COR-L47 (cell line): ENCODE measurements at places on chromosomes 1 and 21.

DNA sequence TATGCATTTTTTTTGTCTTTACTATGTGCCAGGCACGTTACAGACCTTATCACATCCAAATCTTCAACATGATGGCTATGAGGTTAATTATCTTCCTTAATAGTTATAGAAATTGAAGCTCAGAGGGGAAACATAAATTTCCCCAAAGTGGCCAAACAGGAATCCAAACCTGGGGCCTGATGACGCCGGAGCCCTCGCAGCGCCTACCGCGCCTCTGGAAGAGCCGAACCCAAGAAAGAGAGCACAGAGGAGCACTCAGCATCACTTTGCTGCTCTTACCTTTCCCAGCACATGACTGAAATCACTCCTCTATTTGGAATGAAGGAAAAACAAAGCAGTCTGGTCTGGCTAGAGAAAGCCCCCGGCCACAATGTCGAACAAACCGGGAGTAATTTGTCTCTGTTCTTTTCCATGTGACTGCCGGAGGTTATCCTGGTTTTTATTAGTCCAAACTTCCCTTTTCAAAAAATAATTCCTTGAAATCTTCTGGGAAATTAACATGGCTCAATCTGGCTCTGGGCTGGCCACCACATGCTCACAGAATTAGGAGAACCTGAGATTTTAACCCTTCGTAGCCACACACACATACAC is 195.5 kb downstream of the ADSS2 start:
- no peak for DNase-seq

- no peak for DNase-seq
Measured at GRCh38 chr1:102184477-102184876, 187.8 kb upstream of the OLFM3 start.

DNA sequence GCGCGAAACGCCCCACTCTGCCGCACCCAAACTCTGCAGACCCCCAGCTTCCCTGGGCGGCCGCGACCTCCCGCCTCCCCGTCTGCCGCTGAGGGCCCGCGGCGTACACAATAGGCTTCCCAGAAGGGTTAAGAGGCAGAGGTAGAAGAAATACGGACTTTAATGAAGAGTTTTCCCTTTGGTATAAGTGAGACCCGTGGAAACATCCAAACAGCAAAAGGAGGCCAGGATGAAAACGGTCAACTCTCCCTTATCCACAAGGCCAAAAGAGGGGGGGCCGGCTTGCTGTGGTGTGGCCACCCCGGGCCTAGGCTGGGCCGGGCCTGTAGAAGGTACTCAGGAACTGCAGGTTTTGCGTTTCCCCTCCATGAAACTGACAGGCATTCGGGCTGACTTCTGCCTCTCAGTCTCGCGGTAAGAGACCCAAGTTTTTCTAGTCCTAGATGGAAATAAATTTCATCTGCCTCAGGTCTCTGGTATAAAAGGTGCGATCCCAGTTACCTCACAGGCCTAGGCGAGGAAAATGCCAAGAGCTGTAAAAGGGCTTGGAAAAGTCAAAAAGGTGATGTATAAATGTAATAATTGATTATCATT is 671 bp upstream of the PYGO2 start:
- no peak for DNase-seq

DNA sequence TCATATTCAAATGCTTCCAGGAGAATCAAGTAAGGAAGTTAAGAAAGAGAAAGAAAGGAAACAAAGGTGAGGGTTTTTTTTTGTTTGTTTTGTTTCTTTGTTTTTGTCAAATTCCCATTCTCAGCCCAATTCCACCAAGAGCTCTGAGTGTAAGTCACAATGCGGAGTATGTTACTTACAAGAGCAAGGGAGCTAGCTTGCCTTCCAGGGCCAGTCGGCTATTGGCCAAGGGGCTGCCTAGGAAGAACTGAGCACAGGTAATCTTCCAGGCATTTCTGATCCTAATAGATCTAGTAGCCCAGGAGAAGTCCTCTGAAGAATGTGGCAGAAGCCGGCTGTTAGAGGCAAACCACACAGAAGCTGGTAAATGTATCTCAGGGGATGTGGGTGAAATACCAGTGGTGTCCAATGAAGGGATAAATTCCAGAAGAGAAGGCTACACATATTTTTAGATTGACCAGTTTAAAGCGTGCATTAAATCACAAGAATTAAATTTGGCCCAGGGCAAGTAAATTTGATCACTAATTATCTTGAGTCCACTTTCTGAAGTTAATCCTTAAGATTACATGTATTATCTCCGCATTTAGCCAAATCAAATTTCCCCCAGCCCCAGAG is 239.6 kb upstream of the ADAMTS5 start:
- DNase-seq, result no peak

GRCh38 chr1:215637041-215637573 is 70.0 kb downstream of the KCTD3 start:
- DNase-seq, result no peak

DNA sequence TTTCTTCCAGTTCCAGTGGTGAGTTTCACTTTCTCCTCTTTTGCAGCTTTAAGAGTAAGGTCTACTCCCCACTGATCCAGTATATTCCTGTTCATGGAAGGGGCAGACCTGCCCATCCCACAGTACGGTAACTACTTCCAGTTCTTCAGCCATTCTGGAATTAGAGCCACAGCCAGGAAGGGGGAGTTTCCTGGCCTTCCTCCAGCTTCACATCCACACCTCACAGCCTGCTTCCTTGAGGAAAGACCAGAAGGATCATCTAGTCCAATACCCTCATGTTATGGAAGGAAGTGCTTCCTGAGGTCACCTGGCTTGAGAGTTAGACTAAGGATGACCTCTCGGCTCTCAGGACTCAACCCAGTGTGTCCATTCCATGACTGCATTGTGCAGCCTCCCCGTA is 597.8 kb downstream of the KIF26B start:
- no peak for DNase-seq

- DNase-seq, result no peak
Measured at GRCh38 chr1:63955370-63956145, 181.7 kb downstream of the ROR1 start.

DNA sequence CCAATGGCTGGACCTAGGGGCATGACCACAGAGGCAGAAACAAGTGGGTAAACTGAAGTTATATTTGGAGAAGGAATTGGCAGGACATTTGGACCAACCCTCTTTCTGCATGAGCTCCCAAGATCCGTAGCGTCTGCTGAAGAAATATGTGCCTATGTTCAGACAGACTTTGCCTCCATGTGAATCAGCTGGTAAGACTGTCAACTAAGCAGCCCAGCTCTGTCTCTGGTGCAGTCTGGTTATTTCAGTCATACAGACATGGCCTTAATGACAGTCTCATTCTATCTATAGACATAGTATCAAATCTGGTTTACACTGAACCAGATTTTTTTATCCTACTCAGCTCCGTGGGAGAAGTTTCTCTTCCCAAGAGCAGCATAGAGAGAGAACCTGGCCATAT is 63.1 kb upstream of the PBX1 start:
- no peak for DNase-seq

DNA sequence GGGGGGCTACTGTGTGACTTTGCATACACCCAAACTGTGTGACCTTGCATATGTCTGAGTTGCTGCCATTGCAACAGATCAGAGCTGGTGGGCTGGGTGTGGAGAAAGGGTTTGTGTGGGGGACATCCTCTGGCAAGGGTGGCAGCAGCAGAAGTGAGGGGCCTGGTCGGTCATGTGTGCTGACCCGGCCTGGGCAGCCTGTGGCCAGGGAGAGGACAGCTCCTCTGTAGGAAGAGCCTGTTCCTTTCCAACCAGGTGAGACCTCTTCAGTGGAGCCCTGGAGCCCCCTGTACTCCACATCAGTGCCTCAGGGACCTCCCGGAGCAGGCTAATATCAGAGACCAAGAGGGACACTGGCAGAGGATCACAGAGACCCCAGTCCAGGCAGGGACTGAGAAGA is 8.3 kb downstream of the PCSK9 start:
- no peak for DNase-seq

GRCh38 chr1:45035631-45036301 is 23.7 kb downstream of the UROD start:
- no peak for DNase-seq

DNA sequence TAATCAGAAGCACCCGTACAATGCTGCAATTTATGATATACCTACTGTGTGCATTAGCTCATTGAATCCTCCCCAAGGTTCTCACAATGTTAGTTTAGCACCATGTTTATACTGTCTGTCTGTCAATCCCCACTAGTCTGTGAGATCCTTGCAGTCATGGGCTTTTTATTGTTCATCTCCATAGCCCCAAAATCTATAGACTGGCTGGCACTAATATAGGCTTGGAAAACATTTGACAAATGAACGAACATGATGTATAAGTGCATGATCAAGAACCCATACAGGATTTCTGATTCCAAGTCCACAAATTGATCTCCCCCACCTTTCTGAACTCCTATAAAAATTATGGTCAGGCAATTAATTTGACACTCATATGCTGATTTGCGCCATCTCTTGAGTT is 290.0 kb downstream of the OMA1 start:
- no peak for DNase-seq

DNA sequence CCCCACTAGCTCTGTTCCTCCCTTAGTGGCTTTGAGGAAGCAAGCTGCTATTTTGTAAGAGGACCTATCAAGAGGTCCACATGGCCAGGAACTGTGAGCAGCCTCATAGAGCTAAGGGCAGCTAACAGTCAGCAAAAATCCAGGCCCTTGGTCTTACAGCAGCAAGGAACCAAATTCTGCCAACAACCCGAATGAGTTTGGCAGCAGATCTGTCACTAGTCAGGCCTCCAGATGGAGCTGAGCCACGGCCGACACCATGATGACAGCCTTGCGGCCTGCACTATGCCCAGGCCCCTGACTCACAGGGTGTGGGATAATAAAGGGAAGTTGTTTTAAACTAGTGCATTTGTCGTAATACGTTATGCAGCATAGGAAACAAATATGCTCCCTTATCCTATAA is 28.0 kb upstream of the H3-3A start:
- no peak for DNase-seq

DNA sequence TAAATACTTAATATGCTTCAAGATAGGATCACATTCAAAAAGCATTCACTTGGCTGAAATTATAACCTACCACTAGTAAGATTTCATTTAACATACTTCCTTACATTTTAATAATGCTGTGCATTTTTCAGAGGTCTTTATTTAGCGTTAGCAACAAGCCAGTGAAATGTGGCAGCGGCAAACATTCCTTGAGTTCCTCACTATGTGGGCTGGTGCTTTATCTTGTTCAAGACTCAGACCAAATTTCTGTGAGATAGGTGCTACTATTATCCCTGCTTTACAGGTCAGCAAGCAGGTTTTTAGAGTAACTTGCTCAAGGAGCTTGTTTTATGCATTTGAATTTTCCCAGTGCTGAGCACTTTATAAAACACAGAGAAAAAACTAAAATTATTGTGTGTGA is 132.7 kb downstream of the PLPPR4 start:
- no peak for DNase-seq

DNA sequence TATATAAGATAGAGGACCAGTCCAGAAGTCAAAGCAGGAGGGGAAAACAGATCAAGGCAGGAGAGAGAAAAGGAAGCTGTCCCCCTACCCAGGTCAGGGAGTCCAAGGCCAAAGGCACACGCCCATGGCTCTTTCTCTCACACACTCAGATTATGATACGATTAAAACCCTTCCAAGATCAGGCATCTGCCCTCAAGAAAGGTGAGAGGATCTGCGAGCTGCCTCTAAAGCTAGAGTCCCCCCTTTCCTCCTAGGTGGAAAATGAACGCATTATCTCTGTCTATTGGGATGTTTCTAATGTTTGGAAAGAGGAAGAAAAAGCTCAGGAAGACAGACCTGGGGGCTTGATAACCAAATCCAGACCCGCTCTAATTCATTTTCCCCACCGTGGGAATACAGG is 7.6 kb downstream of the PAFAH2 start:
- no peak for DNase-seq

GRCh38 chr1:109971559-109971958 is 13.0 kb upstream of the AHCYL1 start:
- DNase-seq, result no peak

DNA sequence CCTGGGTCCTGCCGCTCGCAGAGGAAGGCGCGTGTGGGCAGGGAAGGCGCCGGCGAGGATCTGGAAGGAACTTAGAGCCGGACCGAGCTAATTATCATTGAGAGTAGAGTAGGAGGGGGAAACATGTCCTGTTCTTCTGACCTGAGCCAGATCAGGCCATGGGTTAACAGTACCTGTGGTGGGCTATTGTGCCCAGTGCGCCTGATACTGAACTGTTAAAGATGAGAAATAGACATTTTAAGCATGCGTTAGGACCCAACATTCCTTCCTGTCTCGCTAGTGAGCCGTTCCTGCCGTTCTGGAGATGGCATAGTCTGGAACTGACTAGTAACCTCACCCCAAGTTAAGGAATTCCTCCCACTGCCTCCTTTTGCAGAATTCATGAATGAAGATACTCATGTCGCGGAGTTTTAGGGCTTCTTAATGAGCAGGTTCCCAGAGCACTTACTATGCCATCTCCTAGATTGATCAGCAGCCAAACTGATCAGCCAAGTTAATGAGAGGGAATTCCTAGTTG is 870 bp downstream of the STRIP1 start:
- no peak for DNase-seq

DNA sequence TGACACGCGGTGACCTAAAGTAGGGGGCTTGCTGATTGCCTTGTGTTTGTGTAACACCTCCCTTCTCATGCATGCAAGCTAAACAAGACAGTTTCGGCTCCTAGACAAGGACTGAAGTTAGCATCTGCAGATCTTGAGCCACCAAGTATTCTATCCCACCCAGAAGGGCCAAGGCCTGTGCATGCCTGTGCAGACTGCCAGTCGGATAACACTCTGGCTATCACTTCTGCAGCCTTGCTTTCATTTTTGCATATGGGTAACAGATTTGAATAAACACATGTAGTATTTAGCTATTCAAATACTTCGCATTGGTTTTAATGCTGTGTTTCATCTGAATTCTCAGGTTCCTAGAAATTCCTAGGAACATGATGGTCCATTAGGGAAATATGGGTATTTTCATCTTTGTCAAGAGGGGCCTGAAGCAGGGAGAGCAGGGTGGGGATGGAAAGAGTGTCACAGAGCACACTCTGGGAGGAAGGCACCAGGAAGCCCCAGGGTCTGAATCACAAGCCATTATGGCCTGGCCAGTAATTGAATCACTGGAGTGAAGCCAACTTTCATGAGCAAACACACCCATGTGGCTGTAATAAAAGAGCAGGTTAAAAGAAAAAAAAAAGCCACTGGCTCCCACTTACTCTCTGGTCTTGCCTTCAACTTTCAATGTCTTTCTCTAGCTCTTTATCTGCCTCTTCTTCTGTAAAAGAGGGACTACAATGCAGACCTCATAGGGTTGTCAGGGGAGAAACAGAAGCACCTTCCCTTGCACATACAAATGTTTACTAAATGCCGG is 28.3 kb downstream of the GADD45A start:
- DNase-seq, result peak; percentile 93
